Stimulated activated CD4-positive, alpha-beta T cell treated with anti-CD3 and anti-CD28 coated beads, Interleukin-15, amount 100 ng/mL, for 1 hour (primary cell): ENCODE measurements at places on chromosomes 4 and X.

DNA sequence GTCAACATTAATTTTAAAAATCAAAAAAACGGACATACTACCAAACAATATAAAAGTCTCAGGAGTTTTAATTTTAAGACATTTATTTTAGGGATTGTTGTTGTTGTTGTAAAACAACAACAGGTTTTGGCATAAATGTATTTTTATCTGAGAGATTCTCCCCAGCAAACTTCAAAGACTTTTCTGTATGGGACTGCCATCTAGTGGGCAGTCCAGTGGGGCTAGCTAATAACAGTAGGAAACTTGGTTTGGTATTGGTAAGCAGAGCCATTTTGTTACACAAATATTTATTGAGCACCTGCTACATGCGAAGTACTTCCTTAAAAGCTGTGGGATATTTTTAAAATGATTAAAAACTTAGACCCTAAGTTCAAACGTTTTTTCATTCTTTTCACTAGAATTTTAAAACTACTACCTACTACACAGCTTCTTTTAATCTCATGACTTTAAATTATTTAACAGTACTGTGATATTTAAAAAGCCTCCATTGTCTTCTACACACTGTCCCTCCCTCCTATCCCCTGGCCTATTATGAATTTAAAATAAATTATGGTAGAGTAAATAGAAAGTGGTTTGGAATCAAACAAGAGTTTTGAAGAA, 1028.4 kb upstream of the INTU start:
- no peak for DNase-seq

DNA sequence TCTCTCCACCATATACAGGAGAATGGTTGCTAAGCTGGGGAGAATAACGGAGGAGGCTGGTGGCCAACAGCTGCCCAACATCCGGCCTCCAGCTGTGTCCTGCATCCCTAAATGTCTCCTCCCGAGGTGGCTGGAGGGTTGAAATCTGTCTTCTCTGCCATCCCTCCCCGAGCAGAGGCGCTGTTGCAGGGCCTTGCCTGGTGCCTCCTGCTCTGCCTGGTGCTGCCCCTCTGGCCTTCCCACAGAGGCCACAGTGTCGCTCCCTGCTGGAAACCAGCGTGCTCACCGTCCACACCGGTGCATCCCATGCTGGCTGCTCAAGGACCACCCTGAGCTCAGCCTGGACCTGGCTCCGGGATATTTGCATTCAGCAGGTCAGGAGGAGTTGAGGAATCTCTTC, 115.2 kb downstream of the ENPP6 start:
- no peak for DNase-seq

- no peak for DNase-seq
These were observed 9.4 kb downstream of the SUPT20HL1 start for GRCh38 chrX:24369816-24370215.

GRCh38 chr4:5638316-5638715, 70.0 kb downstream of the EVC2 start:
- no peak for DNase-seq

DNA sequence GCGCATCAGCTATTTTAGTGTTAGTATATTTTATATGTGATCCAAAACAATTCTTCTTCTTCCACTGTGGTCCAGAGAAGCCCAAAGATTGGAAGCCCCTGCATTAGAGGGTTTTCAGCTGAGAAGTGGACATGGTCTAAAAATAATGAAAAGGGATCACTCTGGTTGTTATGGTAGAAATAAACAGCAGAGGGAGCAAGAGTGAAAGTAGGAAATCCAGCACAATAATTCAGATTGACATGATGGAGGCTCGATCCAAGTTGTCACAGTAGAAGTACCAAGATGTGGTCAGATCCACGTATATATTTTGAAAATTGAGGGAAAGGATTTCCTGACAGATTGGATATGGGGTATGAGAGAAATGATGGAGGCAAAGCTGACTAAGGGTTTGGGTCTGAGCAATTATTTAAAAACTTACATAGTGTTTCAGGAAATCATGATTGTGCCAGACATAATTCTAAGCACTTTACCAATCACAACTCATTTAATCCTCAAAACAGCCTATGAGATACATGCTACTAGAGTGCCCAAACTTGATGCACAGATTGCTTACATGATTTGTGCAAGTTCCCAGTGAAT, 17.0 kb upstream of the TMEM144 start:
- no peak for DNase-seq

DNA sequence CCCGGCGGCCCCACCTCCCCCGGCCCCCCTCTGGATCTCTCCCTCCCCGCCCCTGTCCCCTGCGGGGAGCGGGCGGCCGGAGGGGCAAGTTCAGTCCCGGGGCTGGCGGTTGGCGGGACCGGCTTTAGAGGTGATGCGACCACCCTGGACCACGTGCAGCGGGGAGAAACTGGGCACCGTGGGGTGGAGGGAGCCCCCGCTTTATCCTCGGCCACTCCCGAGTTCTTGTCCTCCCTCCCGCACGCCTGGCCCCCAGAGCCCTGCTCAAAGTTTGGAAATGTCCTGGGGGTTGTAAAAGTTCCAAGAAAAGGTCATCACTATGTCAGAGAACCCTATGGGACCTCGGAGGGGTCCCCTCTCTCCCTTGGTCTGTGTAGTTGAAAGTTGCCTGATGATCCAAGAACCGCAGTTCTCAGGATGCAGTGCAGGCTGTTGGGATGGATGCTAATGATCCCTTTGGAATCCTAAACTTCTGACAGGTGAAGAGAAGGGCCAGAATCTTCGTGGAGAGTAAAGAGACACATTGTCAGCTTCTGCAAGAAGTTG, 411 bp upstream of the VEGFC start:
- DNase-seq, result no peak

DNA sequence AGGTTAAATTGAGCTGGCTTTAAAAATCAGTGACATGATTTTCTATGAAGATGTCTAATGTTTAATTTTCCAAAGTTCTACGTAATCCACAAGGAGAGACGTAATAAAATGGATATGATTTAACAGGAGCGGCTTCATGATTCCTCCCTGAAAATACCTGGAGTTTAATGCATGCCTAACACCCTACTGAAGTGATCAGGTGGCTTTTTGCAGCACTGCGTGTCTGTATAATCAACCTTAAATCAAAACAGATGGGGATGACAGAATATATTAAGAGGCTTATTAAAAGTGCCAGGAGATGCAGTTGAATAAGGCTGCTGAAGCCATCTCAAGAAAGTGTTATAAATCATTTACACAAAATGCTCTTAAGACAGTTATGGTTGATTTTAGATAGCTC, 112.4 kb upstream of the TLR3 start:
- DNase-seq, result no peak

GRCh38 chr4:101355246-101355645, 7.9 kb upstream of the PPP3CA start:
- DNase-seq, result no peak

GRCh38 chr4:101761405-101761804, 29.1 kb upstream of the BANK1 start:
- DNase-seq, result no peak

GRCh38 chrX:155873188-155873587, 8.0 kb upstream of the VAMP7 start:
- no peak for DNase-seq

GRCh38 chrX:118315529-118315928, 30.4 kb upstream of the WDR44 start:
- DNase-seq, result no peak

DNA sequence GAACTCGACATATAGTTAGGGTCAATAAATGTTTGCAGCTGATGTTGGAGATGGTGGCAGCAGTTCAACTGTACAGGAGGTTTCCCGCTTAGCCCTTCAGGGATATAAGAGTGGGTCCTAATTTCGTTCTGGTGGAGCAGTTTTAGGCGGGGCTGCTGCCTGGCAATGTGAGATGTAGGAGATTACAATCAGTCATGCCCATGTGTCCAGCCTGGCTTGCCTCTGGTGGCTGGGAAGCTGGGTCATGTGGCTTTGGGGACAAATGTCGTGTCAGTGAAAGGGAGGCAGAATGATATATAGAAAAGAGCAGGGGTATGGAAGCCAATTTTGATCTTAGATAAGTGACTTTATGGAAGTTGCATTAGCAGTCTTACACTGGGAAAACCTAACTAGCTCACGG, 129.4 kb downstream of the CLCN4 start:
- DNase-seq, result no peak

- no peak for DNase-seq
These were observed 16.4 kb downstream of the TMEM154 start for GRCh38 chr4:152663203-152664066.

DNA sequence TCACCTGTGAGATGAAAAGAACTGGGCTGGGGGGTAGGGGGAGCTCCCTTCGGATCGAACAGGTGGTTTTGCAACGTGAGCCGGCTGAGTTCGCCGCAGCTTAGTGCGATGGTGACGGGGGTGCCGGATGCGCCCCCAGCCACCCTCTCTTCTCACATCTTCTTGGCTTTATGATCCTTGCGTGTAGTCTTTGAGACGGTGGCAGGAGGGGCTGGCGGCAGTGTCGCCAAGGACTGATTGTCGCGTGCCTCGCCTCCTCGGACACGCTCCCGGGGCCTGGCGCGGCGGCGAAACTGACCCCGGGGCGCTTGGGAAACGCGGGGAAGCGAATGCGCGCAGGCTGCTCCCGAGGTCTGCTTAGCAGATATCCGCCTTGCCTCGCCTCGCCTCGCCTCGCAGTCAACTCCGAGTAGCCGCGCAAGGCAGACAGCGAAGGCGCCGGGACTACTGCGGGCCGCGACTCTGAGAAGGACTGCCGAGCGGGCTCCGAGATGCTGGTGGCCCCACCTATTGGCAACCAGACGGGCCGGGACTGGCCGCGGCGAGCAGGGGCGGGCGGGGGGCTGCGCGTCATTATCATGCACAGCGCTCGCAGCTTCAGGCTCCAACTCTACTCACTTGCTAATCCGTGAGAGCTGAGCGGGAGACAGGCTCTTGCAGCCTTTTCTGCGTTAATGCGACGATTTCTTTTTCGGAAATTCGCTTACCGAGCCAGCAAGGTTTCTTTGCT, 1.5 kb downstream of the GRID2 start:
- no peak for DNase-seq

DNA sequence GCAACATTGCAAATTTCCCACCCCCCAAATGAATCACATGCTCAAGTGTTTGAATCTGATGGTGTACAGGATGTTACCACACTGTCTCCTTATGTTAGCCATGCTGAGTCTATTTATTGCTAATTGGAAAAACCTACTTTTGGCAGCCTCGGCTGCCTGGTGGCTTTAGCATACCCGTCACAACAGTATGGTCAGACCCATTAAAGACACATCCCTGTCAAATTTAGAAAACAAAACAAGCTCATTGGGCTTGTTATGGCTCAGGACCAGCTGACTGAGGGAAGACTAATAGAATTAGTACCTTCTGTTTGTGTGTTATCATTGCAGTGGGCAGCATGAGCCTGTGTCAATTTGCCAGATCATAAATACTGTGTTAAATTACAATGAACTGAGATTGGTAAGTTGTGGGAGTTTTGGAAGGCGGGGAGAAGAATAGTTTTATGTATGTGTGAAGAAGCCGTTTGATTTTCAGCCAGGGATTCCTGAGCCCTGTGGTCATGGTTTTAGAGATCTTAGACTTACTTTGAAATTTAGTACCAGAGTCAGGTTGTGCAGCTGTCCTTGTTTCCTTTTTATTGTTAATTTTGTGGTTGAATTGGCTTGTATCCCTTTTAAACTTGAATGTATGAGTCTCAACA, 66.8 kb downstream of the POLA1 start:
- no peak for DNase-seq

GRCh38 chr4:8215001-8215427, 15.9 kb downstream of the SH3TC1 start:
- no peak for DNase-seq

GRCh38 chr4:53967986-53968385, 96.4 kb downstream of the CHIC2 start:
- DNase-seq, result no peak

DNA sequence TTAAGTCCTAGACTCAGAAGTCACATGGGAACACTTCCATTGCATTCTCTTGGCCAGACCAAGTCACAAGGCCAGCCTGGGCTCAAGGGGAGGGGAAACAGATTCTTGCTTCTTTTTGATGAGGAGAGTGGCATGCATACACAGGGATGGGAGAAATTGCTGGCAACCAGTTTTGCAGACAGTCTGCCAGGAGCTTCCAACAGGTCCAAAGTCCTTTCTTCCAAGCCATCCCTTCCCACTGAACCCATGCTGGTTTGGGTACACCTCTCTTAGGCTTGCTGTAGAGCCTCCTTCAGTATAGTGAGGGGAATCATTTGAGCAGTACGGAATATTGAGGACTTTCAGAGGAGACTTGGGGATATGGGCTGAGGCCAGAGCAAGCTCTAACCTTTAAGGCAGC, 267.8 kb downstream of the BCOR start:
- DNase-seq, result no peak

- DNase-seq, result no peak
These were observed 57.5 kb upstream of the TMPRSS11F start for GRCh38 chr4:68187145-68187544.

GRCh38 chrX:18174971-18175370, 45.7 kb downstream of the BEND2 start:
- no peak for DNase-seq

DNA sequence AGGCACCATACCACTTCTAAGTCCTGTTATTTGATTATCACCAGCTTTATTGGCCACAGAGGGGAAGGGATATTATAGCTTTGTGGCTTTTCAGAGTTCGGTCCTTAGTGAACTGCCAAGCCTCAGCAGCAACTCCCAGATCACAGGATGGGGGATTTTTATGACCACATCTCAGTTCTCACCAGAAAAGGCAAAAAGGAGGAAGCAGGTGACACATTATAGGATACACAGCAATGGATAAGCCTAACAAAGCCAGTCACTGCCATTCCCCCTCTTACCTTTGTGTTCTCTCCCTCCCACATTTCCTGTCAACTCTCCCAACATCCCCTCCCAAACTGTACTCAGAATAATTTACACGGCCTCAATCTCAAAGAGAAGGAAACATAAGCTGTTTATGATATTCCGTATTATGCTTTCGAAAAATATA, 142.8 kb downstream of the MGST2 start:
- no peak for DNase-seq

DNA sequence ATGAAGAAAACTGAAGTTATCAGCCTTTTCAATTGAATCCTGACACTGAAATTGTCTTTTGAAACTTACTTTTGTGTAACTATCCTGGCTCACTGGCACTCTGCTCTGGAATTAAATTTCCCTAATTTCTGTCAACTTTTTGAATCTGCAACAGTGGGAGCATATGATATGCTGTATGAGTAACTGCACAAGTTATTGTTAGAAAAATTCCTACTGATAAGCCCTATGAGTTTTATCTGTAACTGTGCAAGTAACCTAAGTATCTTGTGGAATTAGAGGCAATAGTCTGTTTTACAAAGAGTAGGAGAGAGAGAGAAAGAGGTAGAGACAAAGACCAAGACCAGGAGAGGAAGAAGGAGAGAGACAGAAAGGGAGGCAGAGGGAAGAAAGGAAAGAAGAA, 9.2 kb upstream of the HPGD start:
- DNase-seq, result no peak

DNA sequence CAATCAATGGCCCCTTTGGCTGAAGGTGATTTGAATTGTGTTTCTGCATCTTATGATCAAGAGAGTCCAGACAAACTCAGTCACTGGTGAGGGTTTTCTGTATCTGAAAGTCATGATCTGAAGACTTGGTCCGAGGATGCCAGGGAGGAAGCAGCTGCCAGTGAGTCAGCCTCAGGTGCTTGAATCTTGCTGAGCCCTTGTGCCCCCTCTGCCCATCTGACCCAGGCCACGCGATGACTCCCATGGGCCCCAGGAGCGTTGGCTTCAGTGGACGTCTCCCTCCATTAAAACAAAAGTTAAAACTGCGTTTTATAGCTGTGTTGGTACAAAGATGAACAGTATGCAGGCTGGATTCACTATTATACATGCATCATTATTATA, 62.0 kb downstream of the HTRA3 start:
- DNase-seq, result no peak
